Left kidney (tissue), 8 donors: ENCODE measurements at places on chromosomes 7 and 10. TPM values are rescaled to one million over a fixed set of nuclear protein-coding genes. Genes with fewer than 3 reads are reported as not detected.

Gene CYP2C19
- 0.12 TPM for polyA plus RNA-seq

Gene OPN4
- polyA plus RNA-seq, result not detected

Gene PODXL
- 786 TPM for polyA plus RNA-seq

Gene ANKRD1
- polyA plus RNA-seq, result 0.86 TPM

Gene CNPY1
- polyA plus RNA-seq, result not detected

Gene OPALIN
- not detected for polyA plus RNA-seq

Gene TMEM178B
- 0.52 TPM for polyA plus RNA-seq

Gene MYH16
- polyA plus RNA-seq, result 0.20 TPM

Gene TAS2R4
- 6.7 TPM for polyA plus RNA-seq

Gene FGFBP3
- polyA plus RNA-seq, result 3.1 TPM

Gene GBX1
- polyA plus RNA-seq, result 0.22 TPM

Gene SFRP4
- 2.2 TPM for polyA plus RNA-seq

Gene MYL7
- polyA plus RNA-seq, result 1.4 TPM

Gene TSPAN33
- 61.0 TPM for polyA plus RNA-seq

Gene OR2A7
- polyA plus RNA-seq, result 9.4 TPM

Gene COL17A1
- polyA plus RNA-seq, result 0.63 TPM
